ENCODE measurements at places on chromosomes 13 and 19. TPM values are rescaled to one million over a fixed set of nuclear protein-coding genes. Genes with fewer than 3 reads are reported as not detected.

RYR1 gene
- 0.01 TPM for polyA plus RNA-seq

MRPL4 gene
- polyA plus RNA-seq, result 33.9 TPM

CABP5 gene
- polyA plus RNA-seq, result not detected

TEX26 gene
- not detected for polyA plus RNA-seq

KCTD4 gene
- not detected for polyA plus RNA-seq

SLAIN1 gene
- polyA plus RNA-seq, result 33.5 TPM

CYP2F1 gene
- not detected for polyA plus RNA-seq

GRCh38 chr19:11088506-11089253, 583 bp upstream of the LDLR start:
- peak overlapping the region; percentile 70 for H3K4me3 ChIP-seq
- H3K27ac ChIP-seq, result peak overlapping the region; percentile 52
- peaks cover 22% of the 10 kb centered on the region for H3K27me3 ChIP-seq

- peaks cover 9% of the 10 kb centered on the region for H3K36me3 ChIP-seq
- peaks cover 5% of the 10 kb centered on the region for H3K4me1 ChIP-seq
- no peaks in the 10 kb centered on the region for H3K27me3 ChIP-seq
- no peak overlapping the region for H3K4me3 ChIP-seq
- DNase-seq, result no peak
Measured at GRCh38 chr13:28705461-28706083, 13.2 kb downstream of the SLC46A3 start.

DNA sequence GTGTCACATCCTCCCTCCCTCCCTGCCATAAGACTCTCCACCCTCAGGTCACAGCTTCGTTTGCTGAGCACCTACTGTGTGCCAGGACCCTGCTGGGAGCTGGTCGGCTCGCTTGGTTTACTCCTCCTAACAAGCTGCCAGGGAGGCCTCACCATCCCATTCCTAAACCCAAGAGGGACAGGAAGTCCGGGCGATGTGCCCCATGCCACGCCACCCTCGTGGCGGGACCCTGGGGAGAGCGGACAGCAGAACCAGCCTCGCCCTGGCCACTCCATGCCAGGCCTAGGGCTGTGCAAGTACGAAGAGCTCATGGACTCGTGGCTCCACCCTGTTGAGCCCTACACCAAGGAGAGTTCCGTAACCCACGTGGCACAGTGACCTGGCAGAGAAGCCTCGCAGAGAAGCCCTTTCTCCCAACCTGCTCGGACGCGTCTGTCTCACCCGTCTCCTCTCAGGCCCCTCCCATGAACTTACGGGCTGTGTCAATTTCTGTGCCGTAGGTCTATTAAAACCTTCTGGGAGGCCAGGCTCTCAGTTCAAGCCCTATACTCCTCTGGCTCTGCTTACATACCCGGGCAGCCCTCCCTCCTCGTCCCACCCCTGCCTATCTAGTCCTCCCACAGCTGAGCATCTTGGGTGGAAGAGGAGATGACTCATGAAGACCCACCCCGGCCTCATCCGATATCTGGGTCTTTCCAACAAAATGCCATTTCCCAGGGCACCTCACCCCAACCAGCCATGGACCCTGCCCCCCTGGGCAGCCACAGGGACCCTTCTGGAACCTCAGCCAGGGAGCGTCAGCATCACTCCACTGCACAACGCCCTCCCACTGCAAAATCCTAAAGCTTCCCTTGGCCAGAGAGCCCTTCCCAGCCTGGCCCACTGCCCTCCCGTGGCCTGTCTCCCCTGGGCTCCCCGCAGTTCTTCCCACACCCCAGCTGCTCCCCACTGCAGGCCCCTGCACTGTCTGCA, 2.6 kb downstream of the UBXN6 start:
- H3K4me3 ChIP-seq, result peak overlapping the region; percentile 60
- no peak for DNase-seq
- H3K36me3 ChIP-seq, result no peaks in the 10 kb centered on the region
- H3K27ac ChIP-seq, result no peak overlapping the region
- H3K27me3 ChIP-seq, result no peaks in the 10 kb centered on the region

GRCh38 chr13:99442273-99442895, 58.9 kb upstream of the TM9SF2 start:
- peak overlapping the region; percentile 49 for H3K27ac ChIP-seq
- no peaks in the 10 kb centered on the region for H3K27me3 ChIP-seq
- no peaks in the 10 kb centered on the region for H3K36me3 ChIP-seq
- peaks cover 14% of the 10 kb centered on the region for H3K4me1 ChIP-seq
- peak; percentile 60 for DNase-seq

DNA sequence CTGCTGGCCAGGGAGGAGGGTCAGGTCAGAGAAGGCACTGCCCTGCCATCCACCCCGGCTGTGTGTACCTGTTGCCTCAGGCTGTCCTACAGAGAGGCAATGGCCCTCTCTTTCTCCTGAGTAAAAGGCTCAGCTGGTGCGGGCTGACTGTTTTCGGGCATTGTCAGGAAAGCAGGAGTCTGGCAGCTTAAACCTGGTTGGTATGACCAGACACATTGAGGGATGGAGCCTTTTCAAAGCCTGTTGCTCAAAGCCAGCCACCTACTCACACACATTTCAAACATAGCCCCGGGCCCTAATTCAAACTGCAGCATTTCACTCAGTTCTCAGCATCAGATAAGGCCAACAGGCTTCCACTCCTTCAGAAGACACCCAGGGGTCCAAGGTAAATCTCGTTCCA, 61.8 kb upstream of the PDX1 start:
- no peak for DNase-seq
- no peaks in the 10 kb centered on the region for H3K36me3 ChIP-seq
- no peak overlapping the region for H3K27ac ChIP-seq
- no peaks in the 10 kb centered on the region for H3K4me1 ChIP-seq

GRCh38 chr13:70995338-70995737, 871.7 kb downstream of the DACH1 start:
- DNase-seq, result no peak
- no peaks in the 10 kb centered on the region for H3K4me1 ChIP-seq
- no peak overlapping the region for H3K4me3 ChIP-seq
- H3K36me3 ChIP-seq, result no peaks in the 10 kb centered on the region

DNA sequence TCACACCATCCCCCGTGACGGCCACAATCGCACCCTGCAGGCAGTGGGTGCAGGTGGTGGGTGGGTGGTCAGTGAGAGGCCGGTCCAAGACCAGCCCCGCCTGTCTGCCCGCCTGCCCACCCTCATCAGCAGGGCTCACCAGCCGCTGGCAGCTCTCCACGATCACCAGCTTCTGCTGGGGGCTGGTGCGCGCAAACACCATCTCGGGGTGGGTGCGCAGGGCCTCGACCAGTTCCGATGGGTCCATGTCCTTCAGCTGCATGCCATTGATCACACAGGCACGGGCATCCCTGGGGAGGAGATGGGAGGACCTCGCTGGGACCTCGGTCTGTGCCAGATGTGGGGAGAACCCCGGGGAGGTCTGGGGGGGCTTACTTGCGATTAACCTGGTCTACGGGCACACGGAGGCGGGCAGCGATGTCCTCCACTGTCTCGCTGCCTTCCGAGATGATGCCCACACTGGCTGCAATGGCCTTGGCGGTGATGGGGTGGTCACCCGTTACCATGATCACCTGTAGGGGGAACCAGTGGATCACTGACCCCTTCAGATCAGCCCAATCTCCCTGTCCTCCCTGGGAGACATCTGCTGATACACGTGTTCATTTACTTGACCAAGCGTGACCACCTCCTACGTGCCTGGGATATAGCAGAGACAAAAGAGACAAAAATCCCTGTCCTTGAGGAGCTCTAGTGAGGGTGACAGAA, 8.0 kb downstream of the ATP4A start:
- no peaks in the 10 kb centered on the region for H3K36me3 ChIP-seq
- H3K27ac ChIP-seq, result no peak overlapping the region
- DNase-seq, result no peak
- H3K4me1 ChIP-seq, result peaks cover 15% of the 10 kb centered on the region

- no peak overlapping the region for H3K27ac ChIP-seq
- DNase-seq, result no peak
- H3K27me3 ChIP-seq, result no peaks in the 10 kb centered on the region
- no peak overlapping the region for H3K4me3 ChIP-seq
- no peaks in the 10 kb centered on the region for H3K4me1 ChIP-seq
- H3K36me3 ChIP-seq, result no peaks in the 10 kb centered on the region
Measured at GRCh38 chr13:85841427-85841826, 42.2 kb upstream of the SLITRK6 start.

DNA sequence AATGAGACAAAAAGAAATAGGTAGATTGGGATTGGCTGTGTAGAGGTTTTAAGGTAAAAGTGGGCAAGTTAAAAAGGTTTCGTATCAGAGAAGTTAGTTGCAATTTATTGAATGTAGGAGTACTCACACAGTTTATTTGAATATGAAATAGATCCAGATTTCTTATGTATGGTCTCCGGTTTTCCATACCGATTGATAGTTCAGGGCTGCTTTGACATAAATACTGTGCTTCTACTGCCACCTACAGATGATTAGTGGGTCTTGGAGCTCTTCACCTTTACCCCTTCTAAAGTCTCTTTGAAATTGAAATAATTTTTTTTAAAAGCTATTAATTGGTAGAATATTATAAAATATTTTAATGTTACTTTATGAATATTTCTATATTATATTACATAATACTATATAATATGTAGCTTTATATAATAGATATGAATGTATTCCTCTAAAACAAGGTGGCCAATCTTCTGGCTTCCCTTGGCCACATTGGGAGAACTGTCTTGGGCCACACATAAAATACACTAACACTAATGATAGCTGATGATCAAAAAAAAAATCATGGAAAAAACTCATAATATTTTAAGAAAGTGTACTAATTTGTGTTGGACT, 7.7 kb upstream of the GPR18 start:
- peaks cover 60% of the 10 kb centered on the region for H3K4me1 ChIP-seq
- H3K36me3 ChIP-seq, result no peaks in the 10 kb centered on the region
- peak overlapping the region; percentile 33 for H3K27ac ChIP-seq
- DNase-seq, result no peak

GRCh38 chr19:47284324-47284899, 9.7 kb downstream of the INAFM1 start:
- peaks cover 39% of the 10 kb centered on the region for H3K4me1 ChIP-seq
- peak; percentile 60 for DNase-seq
- H3K27me3 ChIP-seq, result no peaks in the 10 kb centered on the region
- peak overlapping the region; percentile 49 for H3K27ac ChIP-seq
- H3K36me3 ChIP-seq, result no peaks in the 10 kb centered on the region

DNA sequence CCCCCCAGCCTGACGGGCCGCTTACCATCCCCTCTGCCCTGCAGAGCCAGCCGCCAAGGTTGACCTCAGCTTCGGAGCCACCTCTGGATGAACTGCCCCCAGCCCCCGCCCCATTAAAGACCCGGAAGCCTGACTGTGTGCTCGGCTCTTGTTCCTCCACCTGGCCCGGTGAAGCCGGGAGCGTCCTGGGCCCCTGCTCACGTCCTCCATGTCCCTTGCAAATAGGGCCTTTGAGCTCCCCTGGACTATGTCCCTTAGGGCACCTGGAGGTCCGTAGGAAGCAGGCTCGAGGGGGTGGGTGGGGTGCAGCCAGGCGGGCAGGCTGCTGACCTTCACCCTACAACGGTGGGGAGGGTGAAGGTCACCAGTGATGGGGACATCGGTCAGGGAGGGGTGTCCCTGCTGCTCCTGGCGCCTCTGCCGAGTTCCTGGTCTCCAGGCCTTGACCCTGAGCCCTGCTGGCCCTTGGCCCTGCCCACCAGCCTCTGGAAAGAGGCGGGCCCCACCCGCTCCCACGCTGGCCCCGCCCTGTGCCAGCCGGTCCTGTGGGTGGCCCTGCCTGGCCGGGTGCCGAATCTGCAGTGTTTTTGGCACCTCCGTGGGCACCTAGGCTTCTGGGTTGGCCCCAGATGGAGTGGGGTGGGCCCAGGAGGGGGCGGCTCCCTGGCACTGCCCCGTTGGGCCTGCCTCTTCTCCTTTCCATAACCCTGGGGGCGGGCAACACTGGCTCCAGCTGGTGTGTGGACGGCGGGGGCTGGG, 3.3 kb downstream of the ATP5F1D start:
- peak overlapping the region; percentile 21 for H3K27ac ChIP-seq
- no peaks in the 10 kb centered on the region for H3K27me3 ChIP-seq
- peak overlapping the region; percentile 72 for H3K4me3 ChIP-seq
- no peak for DNase-seq

DNA sequence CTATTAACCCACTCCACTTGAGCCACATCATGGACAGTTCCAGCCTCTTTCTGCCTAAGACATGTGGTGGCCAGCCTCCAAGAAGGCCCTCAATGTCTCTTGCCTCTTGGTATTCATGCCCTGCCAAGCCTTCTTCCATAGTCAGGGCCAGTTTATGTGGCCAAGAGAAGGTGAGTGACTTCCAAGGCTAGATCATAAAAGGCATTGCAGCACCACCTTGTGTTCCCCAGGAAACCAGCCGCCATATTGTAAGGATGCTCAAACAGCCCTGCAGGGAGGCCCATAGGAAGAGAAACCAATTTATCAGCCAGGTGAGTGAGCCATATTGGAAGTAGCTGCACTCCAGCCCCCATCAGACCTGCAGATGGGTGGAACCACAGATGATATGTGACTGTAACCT, 12.3 kb upstream of the DNMT1 start:
- H3K4me3 ChIP-seq, result no peak overlapping the region
- H3K36me3 ChIP-seq, result no peaks in the 10 kb centered on the region
- H3K27ac ChIP-seq, result no peak overlapping the region
- peaks cover 6% of the 10 kb centered on the region for H3K27me3 ChIP-seq
- no peak for DNase-seq
- H3K4me1 ChIP-seq, result no peaks in the 10 kb centered on the region

- no peak overlapping the region for H3K27ac ChIP-seq
- H3K27me3 ChIP-seq, result peaks cover 8% of the 10 kb centered on the region
- H3K36me3 ChIP-seq, result no peaks in the 10 kb centered on the region
- peaks cover 4% of the 10 kb centered on the region for H3K4me1 ChIP-seq
- H3K4me3 ChIP-seq, result no peak overlapping the region
- DNase-seq, result no peak
Measured at GRCh38 chr13:99663185-99663825, 162.0 kb downstream of the TM9SF2 start.

DNA sequence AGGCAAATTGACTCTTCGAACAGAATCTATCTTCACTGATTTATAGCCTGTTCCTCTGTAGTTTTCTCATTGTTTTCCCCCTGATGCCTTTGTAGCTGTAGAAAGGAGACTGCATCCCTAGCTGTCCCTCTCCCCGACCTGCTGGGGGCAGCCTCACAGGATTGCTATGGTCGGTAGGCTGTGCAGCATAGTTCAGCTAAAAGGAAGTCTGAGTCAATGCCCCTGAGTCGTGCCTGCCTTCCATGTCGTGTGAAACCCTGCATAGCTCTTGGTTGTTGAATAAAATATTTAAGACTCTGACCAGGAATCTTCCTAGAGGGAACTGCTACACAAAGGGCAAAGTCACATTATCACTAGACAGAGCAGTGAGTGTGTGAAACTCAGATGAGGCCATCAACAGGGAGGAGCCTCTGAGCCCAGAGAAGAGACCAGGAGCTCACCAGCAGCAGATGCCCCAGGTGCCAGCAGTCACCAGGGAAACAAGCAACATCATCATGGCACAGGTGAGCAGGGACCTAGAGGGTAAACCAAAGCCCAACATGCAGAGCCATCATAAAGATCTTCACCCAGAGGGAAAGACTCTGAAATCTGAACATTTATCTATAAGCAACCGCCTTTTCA, 108.4 kb upstream of the NBEA start:
- H3K36me3 ChIP-seq, result no peaks in the 10 kb centered on the region
- H3K27ac ChIP-seq, result no peak overlapping the region
- H3K27me3 ChIP-seq, result no peaks in the 10 kb centered on the region
- no peak for DNase-seq
- H3K4me1 ChIP-seq, result no peaks in the 10 kb centered on the region
- H3K4me3 ChIP-seq, result no peak overlapping the region
